ENCODE measurements at places on chromosomes 6 and 20.

DNA sequence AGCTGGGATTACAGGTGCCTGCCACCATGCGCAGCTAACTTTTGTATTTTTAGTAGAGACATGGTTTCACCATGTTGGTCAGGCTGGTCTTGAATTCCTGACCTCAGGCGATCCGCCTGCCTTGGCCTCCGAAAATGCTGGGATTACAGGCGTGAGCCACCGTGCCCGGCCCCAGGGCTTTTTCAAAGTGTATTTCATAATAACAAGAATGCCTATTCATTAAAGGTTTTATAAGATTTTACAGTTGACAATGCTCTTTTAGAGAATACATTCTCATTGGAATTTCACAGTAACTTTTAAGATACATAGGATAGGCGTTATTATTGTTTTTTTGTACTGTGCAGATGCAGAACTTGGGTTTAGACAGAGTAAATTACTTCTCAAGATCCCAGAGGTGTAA is 52.6 kb upstream of the PTPRK start:
- DNase-seq, result no peak

GRCh38 chr6:135318738-135319469 is 137.8 kb downstream of the MYB start:
- no peak for DNase-seq

DNA sequence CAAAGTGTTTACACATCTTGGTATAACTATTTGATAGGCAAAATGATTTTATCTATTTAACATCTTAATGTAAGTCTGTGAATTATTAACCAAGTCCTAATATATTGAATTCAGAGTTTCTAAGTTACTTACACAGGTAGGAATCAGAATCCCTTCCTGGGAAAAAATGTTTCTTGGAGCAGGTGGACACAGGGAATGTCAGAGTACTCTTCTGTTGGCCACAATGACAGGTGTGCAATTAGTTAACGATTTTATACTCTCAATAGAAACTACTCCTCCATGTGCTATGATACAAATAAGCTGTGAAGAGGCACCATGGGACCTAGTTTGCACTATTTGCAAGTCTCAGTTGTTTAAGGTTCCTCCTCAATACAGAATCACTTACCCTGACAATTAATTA is 821 bp upstream of the TAAR5 start:
- no peak for DNase-seq

DNA sequence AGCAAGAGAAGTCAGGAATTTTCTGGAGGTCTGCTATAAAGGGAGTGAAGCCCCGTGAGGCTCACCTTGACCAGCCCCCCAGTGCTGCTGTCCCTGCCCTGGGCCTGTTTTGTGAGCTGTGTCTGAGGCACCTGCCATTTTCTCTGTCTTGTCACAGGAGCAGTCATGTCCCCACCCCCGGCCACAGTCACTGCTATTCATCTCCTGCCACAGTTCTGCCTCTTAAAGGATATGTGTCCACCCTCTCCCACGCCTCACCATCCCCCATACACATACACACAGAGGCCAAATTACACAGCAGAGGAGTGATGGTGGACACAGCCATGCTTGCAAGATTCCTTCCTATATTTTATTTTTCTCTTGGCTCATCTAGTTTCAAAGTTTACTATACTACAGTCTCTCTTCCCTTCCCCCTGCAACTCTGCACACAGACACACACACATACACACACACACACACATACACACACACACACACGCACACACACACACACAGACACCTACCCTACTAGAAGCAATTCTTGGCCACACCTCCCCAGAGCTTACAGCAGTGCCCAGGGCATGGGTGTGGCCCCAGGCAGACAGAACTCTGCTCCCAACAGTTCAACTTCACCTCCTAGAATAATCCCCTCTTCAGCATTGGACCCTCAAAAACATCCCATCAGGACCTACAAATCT is 68.7 kb upstream of the TAB2 start:
- DNase-seq, result no peak

DNA sequence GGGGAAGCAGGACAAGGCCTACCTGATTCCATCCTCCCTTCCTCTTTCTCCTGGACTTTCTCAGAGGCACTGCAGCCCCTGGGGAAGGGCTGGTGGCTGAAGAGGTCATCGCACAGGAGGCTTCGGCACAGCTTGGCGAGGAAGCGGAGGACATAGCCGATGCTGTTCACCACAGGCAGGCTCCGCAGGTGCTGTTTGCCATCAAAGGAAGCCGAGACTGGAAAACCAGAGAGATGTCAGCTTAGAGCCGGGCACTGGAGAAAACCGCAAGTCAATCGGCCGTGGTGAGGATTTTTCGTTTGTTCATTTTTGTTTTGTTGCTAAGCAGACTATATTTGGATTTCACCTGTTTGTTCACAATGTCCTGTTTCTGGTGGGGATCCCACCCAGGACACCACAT is 79.2 kb downstream of the SCML4 start:
- DNase-seq, result no peak

DNA sequence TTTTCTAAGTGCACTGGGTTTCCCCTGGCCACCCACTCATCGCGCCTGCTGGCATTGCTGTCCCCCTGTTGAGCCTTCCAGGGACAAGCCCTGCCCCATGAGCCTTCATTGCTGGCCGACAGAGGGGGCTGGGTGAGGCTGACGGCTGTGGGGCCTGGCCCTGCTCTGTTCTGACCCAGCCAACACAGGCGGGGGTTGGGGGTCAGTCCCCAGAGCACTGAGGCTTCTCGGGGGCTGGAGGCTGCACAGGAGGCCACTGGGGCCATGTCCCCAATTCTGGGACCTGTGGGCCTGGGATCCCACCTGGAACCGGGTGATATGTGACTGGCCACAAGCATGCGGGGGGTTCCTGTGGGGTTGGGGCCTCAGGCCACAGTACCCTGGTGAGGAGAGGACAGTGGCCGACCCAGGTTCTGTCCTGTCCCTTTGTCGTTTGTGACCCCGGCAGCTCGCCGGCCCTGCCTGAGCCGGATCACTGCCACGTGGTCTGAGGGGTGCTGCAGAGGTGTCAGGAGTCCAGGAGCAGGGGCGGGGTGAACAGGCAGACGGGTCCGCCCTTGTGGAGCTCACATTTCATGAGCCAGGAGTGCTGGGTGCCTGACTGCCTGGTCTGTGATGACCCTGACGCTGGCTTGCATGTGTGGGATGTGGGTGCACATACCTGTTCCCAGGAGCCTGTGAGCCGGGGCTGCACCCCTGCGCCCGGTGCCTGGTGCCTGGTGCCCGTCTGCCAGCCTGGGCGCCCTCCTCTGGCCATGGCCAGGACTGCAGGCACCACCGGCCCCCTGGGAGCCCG is 2.1 kb upstream of the COL20A1 start:
- DNase-seq, result peak; percentile 14

DNA sequence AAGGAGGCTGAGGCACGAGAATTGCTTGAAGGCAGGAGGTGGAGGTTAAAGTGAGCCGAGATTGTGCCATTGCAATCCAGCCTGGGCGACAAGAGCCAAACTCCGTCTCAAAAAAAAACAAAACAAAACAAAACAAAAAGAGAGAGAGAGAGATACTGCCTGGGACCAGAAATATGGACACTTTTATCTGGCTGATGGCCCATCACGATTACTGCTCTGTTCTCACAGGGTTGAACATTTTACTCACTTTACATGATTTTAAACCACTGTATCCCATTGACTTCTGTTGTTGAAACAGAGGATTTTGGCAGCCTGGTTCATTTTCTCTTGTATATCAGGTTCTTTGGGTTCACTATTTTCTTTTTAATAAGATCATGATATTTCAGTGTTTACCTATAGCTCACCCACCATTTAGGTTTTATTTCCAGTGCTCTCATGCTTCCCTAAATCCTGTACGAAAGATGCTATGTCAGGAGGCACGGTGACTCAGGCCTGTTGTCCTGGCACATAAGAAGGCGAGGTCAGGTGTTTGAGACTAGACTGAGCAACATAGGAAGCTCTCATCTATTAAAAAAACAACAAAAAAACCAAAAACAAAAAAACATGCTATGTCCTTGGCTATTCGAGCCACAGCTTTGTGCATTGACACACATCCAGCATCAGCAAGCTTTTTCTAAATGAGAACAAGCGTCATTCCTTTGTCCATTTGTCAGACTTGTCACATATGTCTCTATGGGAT is 34.5 kb upstream of the RREB1 start:
- no peak for DNase-seq

DNA sequence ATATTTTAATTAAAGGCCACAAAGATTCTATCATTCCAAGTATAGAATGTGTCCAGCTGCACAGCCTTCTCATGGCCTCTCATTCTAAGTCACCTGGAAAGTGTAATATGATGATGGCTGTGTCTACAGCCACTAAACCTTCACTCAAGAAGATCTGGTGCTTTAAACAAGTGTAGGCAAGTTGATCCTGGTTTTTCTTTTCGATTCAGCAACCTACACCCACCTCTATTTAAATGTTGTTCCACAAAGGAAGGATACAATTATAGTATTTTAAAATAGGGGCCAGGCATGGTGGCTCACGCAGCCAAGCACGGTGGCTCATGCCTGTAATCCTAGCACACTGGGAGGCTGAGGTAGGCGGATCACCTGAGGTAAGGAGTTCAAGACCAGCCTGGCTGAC is 25.5 kb upstream of the DST start:
- no peak for DNase-seq
